HT1080 (cell line): ENCODE measurements at places on chromosomes 4 and X. TPM values are rescaled to one million over a fixed set of nuclear protein-coding genes. Genes with fewer than 3 reads are reported as not detected.
A peak's percentile ranks its signal among the peaks of the same experiment; 100 is the strongest.

- peak; percentile 19 for DNase-seq
Observed at GRCh38 chr4:33722800-33723516, 2521.4 kb downstream of the ARAP2 start.

DNA sequence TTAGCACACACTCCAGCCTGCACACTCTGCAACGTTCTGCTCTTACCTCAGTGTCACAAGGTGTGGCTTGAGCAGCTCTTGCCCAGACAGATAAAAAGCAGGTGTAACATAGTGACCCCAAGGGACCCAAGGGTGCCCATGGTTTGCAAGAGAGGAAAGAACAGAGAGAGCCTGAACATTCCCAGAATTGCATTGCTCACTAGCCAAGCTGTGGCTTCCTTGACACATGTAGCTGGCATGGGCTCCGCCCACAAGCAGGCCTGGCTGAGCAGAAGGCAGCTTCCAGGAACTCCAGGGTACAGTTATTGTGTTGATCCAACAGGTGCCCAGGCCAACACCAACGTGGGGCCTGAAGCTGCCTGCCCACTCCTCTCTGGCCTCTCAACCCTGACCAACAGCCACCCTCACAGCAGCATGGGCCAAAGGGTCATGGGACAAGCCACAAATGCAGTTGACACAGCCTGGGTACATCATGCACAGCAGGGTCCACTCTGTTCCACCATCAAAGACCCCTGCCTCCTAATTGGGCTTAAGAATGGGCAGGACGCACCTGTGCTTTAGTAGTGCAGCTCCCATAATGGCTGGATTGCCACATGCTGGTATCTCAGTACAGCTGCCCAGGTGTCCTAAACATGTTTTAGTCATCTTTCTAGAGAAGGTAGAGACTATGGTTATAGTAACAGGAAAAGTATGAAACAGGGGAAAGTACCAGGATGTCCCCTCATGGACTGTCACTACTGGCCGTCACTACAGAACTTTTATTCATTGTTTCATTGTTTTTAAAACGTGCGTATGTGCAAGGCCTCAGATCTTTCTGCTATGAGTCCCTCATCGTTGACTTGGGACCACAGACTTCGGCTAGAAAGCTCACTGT is 73.7 kb upstream of the ACSL1 start:
- no peak for DNase-seq

DNA sequence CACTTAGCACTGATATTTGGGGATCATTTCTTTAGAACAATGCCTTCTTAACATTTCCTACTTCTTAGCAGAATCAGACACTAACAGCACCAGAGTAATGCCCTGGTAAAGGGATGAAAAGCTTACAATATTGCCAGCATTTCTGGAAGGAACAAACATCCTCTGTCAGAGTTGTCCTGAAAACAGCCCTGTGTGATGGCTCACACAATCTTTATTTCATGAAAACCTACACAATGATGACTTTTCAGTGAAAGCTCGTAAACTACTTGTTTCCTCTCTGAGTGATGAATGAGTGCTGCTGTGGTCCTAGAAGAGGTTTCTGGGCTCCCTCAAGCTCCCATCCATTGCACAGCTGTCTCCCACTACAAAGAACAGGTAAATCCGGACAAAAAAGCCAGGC is 52.8 kb downstream of the GPC4 start:
- DNase-seq, result no peak

- no peak for DNase-seq
Observed at GRCh38 chr4:6009452-6009851, 8.8 kb downstream of the C4orf50 start.

DNA sequence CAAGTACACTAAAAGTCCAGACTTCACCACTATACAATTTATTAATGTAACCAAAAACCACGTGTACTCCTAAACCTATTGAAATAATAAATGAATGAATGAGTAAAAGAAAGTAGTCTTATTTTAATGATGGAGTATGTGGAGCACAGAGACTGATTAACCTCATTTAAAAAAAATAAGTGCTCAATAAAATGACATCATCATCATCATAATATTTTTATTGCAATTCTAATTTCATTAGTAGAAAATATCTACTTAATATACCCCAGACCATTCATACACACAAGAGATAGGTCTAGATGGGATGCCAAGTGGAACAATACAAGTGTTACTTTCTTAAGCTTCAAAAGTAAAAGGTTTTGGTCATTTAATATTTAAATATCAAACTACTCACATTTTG is 133.1 kb downstream of the ASB9 start:
- no peak for DNase-seq

- DNase-seq, result no peak
Observed at GRCh38 chr4:5144384-5144783, 93.1 kb downstream of the STK32B start.

DNA sequence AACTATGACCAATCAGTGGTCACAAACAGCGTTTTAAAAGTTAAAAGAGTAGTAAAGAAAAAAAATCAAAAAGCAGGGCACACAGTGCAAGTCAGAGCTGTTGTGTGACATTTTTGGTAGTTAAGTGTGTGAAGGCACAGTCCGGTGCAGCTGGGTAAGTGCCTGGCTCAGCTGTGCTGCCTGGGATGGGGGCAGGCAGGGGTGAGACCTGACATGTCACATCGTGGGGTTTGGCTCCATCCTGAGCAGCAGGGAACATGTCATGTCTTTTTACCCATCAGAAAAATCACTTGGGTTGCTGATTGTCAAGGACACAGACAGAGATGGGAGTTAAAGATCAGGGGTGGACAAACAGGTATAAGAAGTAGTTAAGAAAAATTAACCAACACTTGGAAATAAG is 125.1 kb downstream of the NSUN7 start:
- no peak for DNase-seq

DNA sequence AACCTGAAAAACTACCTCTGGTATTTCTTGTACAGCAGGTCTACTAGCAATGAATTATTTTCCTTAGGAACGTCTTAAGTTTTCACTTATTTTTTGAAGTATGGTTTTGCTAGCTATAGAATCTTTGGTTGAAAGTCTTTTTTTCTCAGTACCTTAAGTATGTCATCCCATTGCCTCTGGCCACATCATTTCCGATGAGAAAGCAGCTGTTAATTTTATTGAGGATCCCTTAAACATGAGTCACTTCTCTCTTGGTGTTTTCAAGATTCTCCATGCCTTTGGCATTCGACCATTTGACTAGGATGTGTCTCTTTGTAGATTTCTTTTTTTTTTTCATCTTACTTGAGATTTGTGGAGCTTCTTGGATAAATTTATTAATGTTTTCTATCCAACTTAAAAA is 803.8 kb upstream of the AMOT start:
- DNase-seq, result peak; percentile 72

GRCh38 chr4:30754021-30754420 is 33.9 kb downstream of the PCDH7 start:
- peak; percentile 53 for DNase-seq

DNA sequence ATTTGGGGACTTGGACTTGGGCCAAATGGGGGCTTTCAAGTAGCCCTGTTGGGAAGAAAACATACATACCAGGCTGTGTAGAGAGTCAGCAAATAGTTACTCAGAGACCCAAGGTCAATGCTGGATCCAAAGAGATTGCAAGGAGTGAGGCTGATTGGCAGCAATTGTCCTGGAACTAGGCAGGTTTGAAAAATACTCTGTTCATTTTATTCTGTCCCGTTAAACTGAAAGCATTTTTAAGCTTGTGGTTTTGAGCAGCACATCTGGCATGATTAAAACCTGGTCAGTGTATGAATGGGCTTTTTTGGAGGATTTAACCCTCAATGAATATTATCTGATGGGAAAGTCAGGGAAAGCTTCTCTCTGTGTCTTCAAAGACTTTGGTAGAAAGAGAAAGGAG is 294.3 kb upstream of the BOD1L1 start:
- no peak for DNase-seq

GRCh38 chr4:168857546-168858314 is 152.3 kb downstream of the CBR4 start:
- no peak for DNase-seq

- no peak for DNase-seq
Observed at GRCh38 chrX:9392445-9392844, 72.4 kb upstream of the TBL1X start.

DNA sequence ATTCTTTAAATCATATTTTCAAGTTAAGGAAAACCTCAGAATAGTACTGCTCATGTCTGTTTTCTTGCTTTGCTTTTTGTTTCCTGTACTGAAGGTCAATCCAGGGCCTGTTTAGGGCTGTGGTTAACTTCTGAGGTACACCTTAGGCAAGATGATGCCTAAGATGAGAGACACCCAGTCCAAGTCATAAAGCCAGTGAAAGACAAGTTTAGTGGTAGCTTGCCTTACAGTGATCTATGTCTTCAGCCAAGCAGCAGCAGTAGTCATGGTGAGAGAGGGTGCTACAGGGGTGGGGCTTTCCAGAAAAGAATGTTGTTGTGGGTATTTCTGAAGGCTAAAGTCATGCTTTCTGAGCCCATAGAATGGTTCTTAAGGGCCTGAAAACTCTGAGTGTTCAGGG is 173.7 kb downstream of the VSIG4 start:
- DNase-seq, result no peak

DNA sequence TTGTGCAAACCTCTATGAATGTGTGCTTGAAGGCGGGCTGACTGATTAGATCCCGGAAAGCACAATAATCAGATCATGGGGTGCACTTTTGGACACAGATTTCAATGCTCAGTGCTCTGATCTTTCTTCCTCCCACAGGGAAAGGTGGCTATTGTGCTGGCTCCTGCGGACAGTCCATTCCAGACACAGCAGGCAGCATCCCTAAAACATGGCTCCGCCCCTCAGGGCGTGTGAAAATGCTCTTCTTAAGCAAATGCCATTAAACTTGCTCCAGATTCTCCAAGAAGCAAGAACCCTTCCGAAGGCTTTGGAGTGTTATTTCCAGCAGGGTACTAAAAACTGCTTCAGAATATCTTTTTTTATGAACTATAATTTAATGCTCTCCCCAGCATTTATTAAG is 100.0 kb downstream of the SLC2A9 start:
- no peak for DNase-seq

DNA sequence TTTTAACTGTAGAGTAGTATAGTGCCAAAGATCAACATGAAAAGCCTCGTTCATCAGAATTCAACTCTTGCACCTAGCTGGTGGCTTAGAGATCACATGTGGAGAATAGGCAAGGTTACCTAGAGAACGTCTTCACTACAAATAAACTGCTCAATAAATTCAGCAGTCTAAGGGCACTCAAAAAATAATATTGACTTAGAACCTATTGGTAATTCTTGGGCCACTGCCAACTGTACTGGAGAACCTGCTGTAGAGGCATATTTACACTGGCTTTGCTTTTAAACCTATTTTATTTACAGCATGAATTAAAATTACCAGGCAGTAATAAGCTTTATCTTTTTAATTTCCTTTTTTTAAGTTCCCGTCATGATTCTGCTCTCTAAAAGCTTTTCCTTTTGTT is 343.7 kb downstream of the PDHA2 start:
- DNase-seq, result no peak

- no peak for DNase-seq
Observed at GRCh38 chr4:37892641-37893040, 1.8 kb downstream of the TBC1D1 start.

- DNase-seq, result no peak
Observed at GRCh38 chrX:109299091-109299490, 182.8 kb downstream of the GUCY2F start.

DNA sequence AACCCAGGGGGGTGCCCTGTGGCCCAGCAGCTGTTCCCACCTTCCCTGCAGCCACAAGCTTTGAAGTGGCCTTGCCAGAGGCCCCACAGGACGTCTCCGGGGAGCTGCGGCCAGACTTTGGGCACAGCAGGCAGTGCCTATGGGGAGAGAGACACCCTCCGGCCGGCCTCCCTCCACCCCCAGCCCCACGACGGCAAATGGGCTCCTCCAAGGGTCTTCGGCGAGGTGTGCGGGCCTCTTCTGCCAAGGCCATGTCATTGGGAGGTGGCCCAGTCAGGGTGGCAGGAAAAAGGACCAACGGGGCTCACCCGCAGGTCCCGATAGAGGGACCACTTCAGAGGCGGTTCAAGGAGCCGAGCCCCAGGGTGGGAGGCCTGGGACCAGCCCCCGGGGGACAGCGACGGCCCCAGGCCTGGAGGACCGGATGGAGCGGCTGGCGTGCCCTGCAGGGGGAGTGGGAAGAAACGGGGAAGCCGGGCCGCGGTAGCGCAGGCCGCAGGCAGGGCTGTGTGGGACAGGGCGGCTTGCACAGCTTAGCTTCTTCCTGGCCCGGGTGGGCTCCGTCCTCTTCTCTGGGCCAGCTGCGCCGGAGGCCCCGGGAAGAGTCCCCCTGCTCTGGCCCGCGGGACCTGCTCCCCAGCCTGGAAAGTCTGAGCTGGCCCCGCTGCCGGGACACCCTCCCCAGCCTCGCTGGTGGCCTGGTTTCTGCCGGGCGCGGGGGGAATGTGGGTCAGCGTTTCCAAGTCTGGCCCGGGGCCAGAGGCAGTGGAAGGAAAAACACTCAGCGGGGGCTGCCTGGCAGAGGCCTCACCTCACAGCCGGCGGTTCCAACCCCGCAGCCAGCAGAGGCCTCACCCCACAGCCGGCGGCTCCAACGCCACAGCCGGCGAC is 21.9 kb upstream of the SPON2 start:
- no peak for DNase-seq

DNA sequence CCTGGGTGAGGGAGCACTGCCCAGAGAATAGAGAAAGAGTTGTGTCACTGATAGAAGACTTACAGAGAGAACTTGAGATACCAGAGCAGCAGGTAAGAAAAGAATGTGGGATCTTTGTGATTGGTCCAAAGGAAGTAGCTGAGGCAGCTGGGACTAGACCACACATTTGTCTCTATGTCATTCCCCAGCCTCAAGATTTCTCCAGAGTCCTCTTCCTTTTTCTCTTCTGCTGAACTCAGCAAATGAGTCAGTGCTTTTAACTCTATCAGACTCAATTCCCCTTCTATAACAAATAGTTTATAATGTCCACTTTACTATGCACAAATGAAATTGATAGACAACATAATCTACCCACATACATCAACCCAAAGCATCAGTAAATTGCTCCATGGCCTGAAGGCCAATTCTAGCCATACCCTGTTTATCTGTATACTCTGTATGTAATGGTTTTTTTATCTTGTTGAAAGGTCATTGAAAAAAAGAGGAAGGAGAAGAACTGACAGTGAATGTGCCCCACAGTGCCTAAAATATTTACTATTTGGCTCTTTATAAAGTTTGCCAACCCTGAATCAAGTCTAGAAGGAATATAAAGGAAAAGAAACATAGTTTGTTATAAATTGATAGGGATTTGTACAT is 38.2 kb downstream of the ETDC start:
- DNase-seq, result no peak

Gene HSFX3
- total RNA-seq, result not detected in 2 replicates

Gene SPRY1
- total RNA-seq, result 0.60 and 0.66 TPM in 2 replicates

Gene NPNT
- total RNA-seq, result not detected in 2 replicates

Gene MAGEA8
- total RNA-seq, result not detected in 2 replicates

Gene ZNF280C
- 5.6 and 7.5 TPM in 2 replicates for total RNA-seq

Gene FAT1
- 132 and 140 TPM in 2 replicates for total RNA-seq

Gene ARHGEF38
- total RNA-seq, result not detected in 2 replicates

Gene SMIM31
- not detected in 2 replicates for total RNA-seq

Gene USP17L28
- total RNA-seq, result not detected in 2 replicates

Gene SSX4B
- 0.27 TPM in 1 of 2 replicates, not detected in the other for total RNA-seq
